ENCODE measurements at places on chromosomes 7 and 10.

DNA sequence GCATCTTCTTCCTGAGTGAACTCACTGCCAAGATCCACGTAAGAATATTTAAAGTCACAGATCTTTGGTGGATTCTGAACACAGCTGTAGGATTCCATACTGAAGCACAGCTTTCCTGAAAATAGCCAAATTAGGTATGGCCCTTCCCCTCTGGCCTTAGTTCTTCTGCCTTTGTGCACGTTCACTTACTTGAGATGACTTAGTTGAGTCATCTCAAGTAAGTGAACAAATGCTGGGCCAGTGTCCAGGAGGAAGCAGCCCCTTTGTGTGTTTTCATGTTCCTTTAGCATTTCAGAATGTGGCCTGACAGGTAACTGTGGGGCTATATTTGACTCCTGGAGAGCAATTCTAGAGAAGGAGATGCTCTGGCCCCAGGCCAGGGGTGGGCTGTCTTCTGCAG lies 51.5 kb downstream of the CCNY start:
- no peak for DNase-seq

GRCh38 chr7:35584990-35585389 lies 109.9 kb downstream of the HERPUD2 start:
- DNase-seq = no peak

- peak; percentile 5 for DNase-seq
Observed at GRCh38 chr7:111212857-111213523, 122.1 kb downstream of the LRRN3 start.

DNA sequence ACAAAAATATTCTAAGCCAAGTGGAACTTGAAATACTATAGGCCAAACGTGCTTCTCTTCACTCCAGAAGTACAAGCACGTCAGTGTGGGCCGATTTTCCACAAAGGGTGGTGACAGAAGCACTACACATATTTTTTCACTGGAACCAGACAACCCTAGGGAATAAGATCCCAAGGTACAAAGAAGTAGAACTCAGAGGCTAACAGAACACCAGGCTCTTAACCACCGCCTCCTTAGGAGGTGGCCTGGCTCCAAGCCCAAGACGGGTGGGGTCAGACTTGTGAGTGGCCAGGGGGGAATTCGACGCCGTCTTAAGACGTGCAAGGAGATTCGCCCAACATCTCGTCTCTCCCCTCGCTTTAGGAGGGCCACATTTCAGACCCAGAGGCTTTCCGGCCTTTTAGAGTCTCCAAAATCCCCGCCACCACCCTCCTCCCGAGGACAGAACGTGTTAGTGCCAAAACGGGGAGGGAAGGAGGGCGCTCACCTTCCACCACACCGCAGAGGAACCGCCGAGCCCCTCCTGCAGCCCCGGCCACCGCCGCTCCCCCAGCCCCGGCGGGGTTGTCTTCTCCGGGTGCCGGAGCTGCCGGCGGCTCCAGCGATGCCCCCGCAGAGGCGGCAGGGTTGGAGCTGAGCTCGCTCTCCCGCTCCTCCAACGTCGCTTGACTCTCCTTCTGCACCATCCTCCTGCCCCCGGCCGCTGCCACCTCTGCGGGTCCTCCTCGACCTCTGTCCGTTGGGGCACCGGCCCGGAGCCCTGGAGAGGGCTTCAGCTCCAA lies 716 bp downstream of the OGA start:
- DNase-seq = no peak

- DNase-seq = no peak
Observed at GRCh38 chr10:74039561-74040145, 41.7 kb downstream of the VCL start.

DNA sequence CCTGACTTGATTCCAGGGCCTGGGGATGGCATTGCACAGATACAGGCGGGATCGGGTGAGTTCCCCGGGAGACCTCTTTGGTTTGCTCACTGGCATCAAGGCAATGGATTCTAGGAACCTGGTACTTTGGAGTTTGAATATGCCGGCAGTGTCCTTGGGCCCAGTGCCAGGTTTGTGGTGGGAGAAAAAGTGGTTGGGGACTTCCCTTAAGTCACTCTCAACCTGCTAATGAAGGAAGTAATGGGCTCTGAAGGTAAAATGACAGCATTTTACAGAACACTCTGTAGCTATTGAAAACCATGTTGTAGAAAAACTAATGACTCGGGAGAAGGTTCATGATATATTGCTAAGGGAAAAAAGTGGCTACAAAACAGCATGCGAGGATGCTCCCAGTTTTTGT lies 129.9 kb downstream of the CFAP58 start:
- no peak for DNase-seq

- no peak for DNase-seq
Observed at GRCh38 chr7:83684928-83685327, 36.0 kb upstream of the SEMA3E start.

DNA sequence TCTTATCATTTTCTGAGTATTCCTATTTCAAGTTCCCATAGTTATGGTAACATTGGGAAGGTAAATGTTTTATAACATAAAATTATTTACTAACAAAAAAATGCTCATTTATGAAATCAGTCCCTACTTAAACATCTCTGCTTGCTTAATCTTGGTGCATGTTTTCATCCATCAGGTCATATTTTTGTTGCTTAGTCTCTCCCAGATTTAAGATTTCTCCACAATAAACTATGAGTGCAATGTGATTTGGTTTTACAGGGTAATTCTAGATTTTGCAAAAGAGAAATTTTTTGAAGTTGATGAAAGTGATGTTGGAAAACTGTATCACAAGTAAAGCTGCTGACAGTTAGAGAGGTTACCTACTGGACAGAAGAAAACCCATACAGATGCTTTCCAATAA lies 28.6 kb downstream of the PIK3AP1 start:
- no peak for DNase-seq

- no peak for DNase-seq
Observed at GRCh38 chr7:138890499-138891445, 90.4 kb downstream of the KIAA1549 start.

DNA sequence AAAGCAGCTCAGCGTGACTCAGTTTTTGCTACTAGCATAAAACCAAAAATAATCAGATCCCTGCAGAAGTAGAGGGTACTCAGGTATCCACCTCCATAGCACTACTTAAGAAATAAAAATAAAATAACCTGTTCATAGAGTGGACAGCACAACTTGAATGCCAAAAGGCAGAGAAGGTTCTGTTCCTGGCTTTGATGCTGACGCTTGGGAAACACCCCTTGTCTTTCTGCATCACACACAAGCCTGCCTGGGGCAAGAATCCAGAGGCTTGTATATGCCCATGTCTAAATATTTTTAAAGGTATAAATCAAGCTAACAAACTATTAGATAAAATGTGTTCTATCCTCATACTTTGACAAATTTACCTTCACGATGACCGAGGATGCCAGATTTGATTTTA lies 207.3 kb downstream of the KIAA1217 start:
- DNase-seq = no peak

GRCh38 chr10:33791272-33791660 lies 456.8 kb upstream of the NRP1 start:
- DNase-seq = no peak

DNA sequence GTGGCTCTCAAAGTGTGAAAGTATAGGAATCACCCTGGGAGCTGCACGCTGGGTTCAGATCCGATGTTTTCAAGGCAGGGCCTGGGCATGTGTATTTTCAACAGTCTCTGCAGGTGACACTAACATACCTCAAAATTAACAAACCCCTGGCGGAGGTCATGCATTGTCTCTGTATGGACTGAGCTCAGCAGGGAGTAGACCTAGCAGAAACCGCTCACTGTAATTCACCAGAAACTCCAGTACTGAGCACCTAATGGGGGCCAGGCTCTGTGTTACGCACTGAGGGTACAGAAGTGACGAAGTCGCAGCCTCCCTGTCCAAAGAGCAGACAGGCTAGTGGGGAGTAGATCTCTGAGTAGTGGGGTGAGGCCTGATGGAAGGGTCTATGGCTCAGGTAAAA lies 5.6 kb downstream of the STRA8 start:
- no peak for DNase-seq

- no peak for DNase-seq
Observed at GRCh38 chr7:108815815-108816214, 246.1 kb downstream of the DNAJB9 start.

GRCh38 chr10:97150013-97150595 lies 35.7 kb downstream of the SLIT1 start:
- DNase-seq = no peak

GRCh38 chr10:63684257-63684936 lies 163.2 kb downstream of the REEP3 start:
- no peak for DNase-seq

DNA sequence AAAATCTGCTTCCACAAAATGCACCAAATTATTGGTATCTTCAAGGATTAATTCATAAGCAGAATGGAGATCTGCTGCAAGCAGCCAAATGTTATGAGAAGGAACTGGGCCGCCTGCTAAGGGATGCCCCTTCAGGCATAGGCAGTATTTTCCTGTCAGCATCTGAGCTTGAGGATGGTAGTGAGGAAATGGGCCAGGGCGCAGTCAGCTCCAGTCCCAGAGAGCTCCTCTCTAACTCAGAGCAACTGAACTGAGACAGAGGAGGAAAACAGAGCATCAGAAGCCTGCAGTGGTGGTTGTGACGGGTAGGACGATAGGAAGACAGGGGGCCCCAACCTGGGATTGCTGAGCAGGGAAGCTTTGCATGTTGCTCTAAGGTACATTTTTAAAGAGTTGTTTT lies 12.1 kb downstream of the IFIT3 start:
- DNase-seq = no peak

GRCh38 chr10:63503395-63503794 lies 17.8 kb upstream of the REEP3 start:
- no peak for DNase-seq

DNA sequence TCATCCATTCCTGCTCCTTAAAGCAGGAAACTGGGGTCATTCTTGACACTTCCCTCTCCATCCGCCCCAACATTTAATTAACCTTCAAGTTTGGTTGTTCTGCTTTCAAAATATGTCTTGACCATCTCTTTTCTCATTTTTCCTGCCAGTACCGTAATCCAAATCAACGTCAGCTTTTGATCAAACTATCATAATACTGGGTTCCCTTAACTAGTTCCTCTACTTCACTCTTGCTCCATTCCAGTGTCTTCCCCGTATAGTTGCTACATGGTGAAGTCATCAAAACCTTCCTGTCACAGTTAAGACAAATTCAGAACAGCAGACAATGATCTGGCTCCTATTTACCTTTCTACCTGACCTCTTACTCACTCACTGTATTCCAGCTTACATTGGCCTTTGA lies 6.6 kb upstream of the KLF14 start:
- no peak for DNase-seq

GRCh38 chr7:26490640-26491624 lies 199.3 kb downstream of the SNX10 start:
- DNase-seq = no peak

DNA sequence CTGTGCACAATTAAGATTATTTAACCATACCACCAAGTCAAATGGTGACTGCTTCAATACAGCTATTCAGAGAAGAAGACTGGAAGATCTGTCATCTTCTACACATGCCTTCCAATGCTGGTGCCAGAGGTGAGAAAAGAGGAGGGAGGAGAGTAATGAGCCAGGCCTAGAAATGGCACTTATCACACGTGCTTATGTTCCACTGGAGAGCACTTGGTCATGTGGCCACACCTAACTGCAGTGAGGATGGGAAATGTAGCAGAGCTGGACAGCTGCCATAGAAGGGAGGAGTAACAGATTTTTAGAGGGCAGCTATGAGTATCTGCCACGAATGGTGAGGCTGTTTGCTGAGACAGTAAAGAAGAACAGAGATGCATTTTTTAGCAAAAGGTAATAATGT lies 77.1 kb downstream of the MPLKIP start:
- no peak for DNase-seq

- no peak for DNase-seq
Observed at GRCh38 chr10:103636492-103636891, 143.0 kb downstream of the NEURL1 start.

DNA sequence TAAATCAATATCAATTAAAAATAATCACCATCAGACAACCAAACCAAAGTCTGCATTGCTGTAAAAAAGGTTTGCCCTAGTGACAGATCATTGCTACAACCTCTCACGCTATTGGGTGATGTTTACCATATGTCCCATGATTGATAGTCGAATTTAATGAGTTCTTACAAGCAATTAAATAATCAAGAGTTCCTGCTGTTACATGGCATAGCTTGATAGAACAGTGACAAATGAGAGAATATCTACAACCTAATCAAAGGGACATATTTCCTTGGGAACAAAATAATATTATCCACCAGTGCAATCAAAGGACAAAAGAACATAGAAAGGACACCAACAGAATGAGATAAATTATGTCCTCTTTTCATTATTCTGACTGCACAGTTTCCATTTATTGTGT lies 387.4 kb downstream of the ETV1 start:
- DNase-seq = no peak

Measured in CD4-positive, alpha-beta T cell (primary cell).